ENCODE measurements at places on chromosomes 3 and 15. TPM values are rescaled to one million over a fixed set of nuclear protein-coding genes. Genes with fewer than 3 reads are reported as not detected.

Gene TRPM7
- 39.0 TPM for total RNA-seq

Gene SNTN
- not detected for total RNA-seq

Gene HYAL1
- total RNA-seq, result 3.7 TPM

Gene BBX
- total RNA-seq, result 52.8 TPM

GRCh38 chr3:55167586-55168317 lies 239.9 kb upstream of the LRTM1 start:
- DNase-seq, result no peak

GRCh38 chr3:28564211-28564610 lies 215.6 kb upstream of the AZI2 start:
- no peak for DNase-seq

DNA sequence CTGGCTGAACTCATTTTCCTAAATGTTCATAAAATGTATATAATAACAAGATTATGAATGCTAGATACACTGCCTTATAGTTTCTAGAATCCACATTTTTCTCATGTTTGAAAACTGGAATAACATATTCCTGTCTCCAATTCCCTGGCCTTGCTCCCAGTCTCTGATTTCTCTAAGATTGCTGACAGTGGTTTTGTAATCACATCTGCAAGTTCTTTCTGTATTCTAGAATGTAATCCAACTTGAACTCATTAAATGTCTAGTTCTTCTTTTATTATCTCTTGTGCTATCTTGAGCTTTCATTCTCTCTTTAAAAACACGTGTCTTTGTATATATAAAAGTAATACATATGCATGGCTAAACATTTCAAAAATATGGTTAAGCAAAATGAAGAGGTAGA lies 215.2 kb upstream of the ADAMTS9 start:
- no peak for DNase-seq

DNA sequence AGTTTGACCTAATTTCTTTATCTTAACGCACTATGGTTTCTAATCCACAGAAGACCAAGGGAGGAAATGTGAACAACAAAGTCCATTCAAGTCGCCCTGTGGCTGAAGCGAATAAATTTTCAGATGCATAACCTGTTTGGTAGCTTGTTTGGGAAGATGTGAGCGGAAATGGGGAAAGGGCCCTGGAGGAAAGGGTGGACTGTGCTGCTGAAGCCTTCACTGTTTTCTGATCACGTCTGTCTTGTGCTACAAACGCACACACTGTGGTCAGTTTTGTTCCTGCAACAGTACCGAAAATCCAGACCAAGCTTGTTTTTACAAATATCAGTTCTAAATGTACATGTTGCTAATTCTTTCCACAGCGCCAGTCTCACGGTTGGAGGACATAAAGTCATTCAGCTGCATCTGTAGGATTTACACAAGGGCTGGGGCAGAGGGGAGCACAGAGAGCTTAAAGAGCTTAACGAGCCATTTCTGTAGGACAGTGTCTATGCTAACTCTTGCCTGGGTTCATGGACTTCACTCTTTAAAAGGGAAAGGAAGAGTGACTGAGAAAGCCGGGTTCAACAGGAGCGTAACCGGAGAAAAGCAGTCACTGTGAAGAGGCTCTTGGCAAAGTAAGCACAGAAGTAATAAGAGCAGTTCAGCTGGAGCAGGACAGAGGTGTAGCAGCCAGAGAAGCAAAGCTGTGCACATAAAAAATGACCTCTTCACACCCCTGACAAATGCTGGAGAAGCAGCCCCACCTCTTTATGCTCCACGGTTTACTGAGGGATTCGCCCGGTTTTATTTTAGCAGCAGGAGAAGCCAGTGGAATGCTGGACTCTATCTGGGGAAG lies 66.6 kb downstream of the USF3 start:
- no peak for DNase-seq

DNA sequence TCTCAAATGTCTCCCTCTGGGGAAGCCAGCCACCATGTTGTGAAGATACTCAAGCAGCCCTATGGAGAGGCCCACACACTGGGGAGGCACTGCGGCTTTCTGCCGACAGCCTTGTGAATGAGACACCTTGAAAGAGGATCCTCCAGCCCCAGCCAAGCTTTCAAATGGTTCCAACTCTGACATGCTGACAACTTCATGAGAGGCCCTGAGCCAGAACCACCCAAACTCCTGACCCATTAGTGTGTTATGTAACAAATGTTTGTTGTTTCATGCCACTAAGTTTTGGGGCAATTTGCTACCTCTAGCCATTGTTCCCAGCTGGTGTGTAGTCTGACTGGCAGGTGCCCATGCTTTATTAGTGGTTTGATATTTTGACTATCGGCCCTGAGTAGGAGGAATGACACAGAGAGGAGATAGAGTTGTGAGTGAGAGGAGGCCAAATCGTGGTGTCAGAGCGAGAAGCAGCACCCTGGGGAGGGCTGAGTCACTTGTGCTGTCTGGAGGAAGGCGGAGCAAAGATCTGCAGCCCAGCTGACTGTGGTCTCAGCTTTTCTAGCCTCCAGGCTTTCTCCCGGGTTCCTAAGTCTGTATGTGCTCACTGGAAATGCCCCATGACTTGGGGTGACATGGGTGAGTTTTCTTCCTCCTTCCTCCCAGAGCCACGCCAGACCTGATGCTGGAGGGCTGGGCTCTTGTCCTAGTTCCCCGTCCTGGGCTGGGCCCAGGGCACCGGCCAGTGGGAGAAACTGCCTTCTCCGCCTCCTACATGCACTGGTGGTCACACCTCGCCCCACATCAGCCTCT lies 56.7 kb upstream of the BLM start:
- no peak for DNase-seq

DNA sequence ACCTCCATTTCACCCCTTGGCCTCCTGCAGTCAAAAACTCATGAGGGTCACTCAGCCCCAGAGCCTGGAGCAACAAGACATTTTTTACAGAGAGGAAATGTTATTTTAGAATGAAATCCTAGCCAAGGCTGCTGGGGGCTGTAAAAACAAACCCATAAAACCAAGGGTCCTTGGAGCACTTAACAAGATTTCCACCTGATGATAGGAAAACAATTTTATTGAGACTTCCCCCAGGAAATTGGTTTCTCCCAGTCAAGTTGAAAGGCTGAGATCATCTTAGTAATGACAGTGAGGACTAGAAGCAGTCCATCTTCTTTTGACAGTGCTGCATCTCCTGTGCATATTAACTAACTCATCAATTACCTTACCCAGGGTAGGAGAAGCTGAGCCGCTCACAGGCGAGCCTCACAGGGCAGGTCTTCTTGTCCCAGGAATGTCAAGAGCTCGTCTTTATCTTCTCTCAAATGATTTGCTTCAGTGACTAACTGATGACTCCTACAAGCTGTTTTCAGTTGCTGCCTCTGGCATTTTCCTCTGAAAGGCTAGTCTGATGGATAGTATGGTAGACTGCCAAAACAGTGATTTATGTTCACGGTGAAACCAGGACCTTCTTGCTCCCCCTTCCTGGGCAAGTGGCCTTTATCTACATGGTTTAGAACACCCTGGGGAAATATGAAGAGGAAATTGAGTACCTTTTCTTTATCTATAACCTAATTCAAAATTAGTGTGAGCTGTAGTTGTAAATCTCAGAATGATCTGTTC lies 34.6 kb upstream of the AEN start:
- no peak for DNase-seq

GRCh38 chr15:76953913-76954312 lies 22.4 kb downstream of the RCN2 start:
- DNase-seq, result no peak

GRCh38 chr15:29098652-29099051 lies 171.0 kb downstream of the NSMCE3 start:
- no peak for DNase-seq

GRCh38 chr15:75042730-75043508 lies 19.5 kb downstream of the PPCDC start:
- DNase-seq, result no peak

Data from type B pancreatic cell (in vitro differentiated cells).